HCEC 1CT (cell line): ENCODE measurements at places on chromosomes 11 and 22.
A peak's percentile ranks its signal among the peaks of the same experiment; 100 is the strongest.

- DNase-seq, result peak; percentile 20
These were observed 12.4 kb downstream of the NRXN2 start for GRCh38 chr11:64710418-64711137.

DNA sequence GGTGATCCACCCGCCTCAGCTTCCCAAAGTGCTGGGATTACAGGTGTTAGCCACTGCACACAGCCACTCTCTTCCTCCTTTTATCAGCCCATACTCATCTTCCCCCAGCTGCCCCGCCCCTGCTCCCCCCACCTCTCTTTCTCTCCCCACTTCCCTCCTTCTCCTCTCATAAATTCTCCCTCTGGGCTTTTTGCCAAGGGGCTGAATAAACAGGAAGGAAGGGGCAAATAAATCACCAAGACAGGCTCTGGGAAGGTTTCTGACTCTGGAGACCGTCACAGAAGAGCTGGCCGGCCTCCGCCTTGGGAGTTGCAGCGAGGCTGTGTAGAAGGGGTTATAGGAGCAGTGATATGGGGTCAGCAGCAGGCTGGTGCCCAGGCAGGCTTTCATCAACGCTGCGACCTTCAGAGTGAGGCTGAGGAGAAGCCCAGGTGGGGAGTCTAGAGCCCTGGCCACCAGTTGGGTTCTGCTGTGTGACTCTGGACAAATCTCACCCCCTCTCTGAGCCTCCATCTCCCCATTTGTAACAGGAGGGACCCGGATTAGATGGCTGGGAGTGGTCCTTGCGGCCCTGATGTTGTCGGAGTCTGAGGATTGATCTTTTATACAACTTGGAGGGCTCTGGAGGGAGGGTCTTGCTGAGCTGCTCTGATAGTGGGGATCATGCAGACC is 62.6 kb upstream of the RASD2 start:
- peak; percentile 81 for DNase-seq

DNA sequence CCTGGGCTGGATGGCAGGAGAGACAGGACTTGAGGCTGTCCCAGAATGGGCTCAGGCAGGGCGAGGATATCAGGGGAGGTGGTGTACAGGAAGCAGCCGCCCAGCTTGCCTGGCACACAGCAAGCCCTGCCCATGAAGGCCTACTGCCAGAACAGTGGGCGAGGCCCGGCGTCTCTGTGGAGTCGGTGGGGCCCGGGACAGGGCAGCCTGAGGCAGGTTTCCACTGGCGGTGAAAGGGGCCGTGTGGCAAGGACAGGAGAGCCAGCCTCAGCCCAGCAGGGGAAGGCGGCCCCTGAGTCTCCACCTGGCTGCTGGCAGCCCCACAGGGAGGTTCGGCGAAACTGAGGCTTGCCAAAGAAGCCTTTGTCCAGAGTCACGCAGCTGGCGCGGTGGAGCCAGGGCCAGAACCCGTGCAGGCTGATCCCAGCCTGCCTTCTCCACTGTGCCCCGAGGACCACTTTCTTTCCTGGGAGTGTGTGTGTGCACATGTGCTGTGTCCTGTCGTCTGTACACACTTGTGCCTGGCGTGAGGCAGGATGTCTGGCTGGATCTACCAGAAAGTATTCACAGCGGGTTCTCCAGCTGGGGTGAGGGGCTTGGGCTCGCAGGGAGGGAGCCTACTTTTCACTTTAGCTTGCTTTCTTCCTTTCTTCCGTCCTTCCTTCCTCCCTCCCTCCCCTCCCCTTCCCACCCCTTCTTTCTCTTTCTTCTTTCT is 1.2 kb downstream of the TSPO start:
- peak; percentile 20 for DNase-seq

GRCh38 chr11:88418508-88418907 is 81.0 kb upstream of the CTSC start:
- no peak for DNase-seq

DNA sequence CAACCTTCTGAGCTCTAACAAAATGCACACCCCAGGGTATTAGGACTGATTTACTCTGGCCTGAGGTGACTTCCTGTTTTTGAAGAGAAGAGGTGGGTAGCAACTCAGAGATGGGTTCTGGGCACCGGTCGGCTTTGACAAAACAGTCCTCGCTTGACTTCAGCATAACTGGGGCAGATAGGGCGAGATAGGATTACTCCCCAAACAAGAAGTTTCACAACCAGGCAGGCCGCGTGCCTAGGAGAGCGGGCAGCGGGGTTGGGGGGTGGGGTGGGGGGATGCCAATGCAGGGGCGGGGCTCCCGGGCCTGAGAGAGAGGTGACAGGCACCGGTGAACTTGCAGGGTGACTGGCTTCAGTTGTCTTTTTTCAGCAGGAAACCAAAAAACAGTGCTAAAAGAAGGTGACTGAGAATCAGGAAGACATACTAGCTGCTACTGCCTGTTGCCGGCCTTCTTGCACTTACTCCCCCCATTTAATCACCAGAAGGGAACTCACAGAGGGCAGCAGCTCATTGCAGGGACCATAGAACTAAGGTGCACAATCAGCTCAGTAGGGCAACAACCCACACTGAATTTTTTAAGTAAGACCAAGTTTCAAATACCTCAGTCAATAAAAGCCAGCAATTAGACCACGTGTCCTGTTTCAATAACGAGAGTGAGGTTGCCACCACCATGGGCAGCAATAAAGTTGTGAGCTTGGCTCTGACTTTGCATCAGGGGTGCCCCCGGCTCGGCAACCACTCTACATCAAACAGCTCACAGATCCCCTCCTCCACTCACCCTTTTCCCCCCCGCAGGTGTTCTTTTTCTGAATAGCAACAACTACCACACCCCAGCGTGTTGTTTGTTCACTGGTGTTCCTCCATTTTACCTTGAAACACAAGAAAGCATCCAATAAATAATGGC is 37.2 kb upstream of the ETS1 start:
- no peak for DNase-seq

DNA sequence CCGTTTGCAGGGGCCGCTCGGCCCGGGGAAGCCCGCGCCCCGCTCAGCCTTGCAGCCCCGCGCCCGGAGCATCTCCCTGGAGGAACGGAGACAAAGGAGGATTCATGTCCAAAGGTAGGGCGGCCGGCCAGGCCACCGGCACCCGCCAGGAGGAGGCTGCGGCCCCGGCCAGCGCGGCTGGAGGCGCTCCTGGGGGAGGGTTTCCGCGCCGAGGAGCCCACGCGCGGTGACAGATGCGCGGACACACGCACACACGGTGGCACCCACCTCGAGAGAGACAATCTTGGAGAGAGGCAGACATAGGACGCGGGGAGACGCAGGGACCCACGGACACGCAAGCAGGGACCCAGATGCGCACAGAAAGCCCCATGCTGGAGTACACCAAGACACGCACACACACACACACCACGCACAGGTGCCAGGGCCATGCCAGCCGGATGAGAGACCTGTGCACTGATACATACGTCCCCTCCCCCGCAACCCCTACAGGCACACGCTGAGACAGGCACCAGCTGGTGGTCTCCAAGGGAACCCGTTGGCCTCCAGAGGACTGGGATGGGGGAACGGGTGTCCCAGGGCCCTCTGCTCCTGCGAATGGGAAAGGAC is 7.8 kb downstream of the SEPTIN3 start:
- DNase-seq, result no peak

GRCh38 chr11:78949976-78950690 is 375.5 kb upstream of the NARS2 start:
- DNase-seq, result no peak

GRCh38 chr11:125956391-125957134 is 10.7 kb downstream of the VSIG10L2 start:
- DNase-seq, result no peak

GRCh38 chr22:23891726-23892125 is 2.5 kb upstream of the MIF start:
- DNase-seq, result no peak

DNA sequence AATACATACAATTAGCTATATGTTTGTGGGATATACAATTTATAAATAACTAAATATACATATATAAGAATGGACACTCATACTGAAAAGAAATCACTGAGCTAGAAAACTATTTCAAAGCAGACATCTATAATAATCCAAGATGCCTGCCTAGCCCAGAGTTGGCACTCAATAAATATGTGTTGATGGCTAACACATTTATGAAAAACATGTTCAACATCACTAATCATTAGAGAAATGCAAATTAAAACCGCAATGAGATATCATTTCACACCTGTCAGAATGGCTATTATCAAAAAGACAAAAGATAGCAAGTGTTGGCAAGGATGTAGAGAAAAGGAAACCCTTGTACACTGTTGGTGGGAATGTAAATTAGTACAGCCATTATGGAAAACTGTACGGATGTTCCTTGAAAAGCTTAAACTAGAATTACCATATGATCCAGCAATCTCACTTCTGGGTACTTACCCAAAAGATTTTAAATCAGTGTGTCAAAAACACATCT is 29.8 kb downstream of the POU2AF1 start:
- DNase-seq, result no peak

GRCh38 chr11:38448284-38448683 is 1850.2 kb upstream of the RAG2 start:
- no peak for DNase-seq

DNA sequence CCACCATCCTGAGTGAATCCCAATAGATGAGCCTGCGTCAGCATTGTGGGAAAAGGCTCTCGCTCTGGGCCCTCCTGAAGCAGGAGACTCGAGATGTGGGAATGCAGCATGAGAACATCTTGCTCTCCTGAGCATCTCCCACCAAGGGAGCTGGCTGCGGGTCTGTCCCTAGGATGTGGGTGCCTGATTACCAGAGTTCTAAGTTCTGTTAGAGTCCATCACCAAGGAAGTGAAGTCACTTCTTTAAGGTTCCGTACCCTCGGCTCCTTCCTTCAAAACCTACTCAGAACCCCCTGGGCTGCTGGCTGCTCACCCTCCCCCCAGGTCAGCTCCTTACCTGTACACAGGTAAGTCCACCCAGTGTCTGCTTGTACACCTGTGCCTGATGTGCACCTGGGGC is 100.5 kb upstream of the IGLL5 start:
- no peak for DNase-seq

GRCh38 chr22:50084080-50084477 is 1.1 kb downstream of the MLC1 start:
- DNase-seq, result no peak

GRCh38 chr11:10233581-10233980 is 60.4 kb downstream of the SBF2 start:
- peak; percentile 84 for DNase-seq

DNA sequence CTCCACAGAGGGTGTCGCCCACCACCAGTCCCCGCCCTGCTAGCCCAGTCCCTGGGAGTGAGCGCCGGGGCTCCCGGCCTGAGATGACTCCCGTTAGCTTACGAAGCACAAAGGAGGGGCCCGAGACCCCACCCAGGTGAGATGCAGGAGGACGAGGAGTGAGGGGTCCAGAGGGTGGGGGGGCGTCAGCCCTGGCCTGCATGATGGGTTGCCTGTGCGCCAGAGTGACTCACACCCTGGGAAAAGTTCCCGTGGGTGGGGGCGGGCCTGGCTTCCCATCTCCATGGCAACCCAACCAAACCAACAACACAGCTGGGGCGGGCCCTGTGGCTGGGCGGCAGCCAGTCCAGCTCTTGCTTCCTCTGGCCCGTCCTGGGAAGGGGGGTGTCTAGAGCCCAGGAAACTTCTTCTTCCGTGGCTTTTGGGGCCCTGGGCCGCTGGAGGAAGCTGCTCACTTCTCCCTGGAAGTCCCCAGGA is 4.5 kb downstream of the GAS2L1 start:
- peak; percentile 94 for DNase-seq

DNA sequence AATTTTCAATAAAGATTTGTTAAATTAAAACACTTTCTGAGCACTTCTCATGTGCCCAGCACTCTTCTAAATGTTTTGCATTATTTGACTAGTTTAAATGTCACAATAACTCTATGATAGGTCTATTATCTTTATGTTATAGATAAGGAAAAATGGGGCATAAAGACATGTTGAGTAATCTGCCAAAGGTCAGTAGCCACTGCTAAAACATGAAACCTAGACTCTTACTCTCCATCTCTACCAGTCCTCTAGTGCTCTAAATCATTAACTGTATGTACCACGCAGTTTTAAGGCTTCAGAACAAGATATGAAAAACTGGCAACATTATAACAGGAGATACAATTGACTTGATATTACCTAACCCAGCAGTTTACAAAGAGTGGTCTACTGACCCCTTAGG is 6.9 kb downstream of the RAB6A start:
- DNase-seq, result no peak

GRCh38 chr22:32752816-32753520 is 48.5 kb upstream of the TIMP3 start:
- DNase-seq, result no peak

DNA sequence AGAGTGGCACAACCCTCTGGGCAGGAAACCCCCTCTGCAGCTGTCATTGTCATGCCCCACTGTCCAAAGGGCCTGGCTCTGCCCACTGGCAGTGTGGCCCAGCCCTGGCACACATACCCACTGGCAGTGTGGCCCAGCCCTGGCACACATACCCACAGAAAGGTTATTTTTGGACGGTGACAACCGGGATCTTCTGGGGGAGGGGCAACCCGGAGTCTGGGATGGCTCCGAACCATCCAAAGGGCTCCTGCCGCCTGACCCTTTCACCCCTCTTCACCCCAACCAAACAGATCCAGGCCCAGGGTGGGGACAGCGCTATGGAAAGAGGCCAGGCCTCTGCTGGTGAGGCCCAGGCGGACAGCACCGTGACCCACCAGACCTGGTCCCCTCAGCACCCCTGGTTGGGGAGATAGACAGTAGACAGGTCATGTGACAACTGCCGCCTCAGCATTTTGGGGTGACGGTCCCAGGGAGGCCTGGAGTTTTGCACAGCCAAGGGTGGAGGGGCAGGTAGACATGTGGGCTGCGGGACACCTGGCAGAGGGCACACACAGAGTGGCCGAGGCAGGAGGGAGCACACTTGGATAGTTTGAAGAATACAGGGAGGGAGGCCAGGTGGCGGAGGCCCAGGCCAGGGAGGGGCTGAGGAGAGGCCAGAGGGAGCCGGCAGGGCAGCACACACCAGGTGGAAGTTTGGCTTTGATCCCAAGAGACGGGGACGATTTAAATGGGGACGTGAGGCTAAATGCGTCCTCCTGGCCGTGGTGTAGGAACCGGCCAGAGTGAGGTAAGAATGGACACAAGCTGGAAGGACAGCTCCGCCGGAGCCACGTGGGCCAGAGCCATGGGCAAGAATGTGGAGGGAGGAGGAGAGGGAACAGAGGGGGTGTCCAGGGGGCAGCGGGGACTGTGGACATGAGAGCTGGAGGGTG is 2.9 kb downstream of the MAPK12 start:
- no peak for DNase-seq

DNA sequence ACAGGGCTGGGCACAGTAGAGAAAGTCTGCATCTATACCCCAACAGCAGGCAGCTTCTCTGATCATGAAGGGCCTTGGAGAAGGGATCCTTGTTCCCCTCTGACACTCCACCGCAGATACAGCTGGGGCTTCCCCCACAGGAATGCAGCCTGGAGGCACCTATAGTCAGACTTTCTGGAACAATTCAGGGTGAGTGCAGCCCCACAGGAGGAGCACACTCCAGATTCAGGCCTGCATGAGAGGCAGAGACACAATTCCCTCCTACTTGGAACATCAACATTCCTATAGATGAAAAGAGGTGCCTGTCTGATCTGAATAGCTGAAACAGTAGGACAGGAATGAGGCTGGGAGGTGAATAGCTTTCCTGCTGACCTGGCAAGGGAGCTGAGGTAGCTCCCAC is 1298.0 kb upstream of the CNTN5 start:
- DNase-seq, result no peak
